ENCODE measurements at places on chromosomes 7 and 10.

GRCh38 chr10:113151190-113151666 is 201.2 kb downstream of the TCF7L2 start:
- DNase-seq = no peak

- no peak for DNase-seq
Measured at GRCh38 chr7:134514663-134515062, 12.7 kb upstream of the AKR1B10 start.

GRCh38 chr7:100867776-100868485 is 744 bp downstream of the TRIP6 start:
- no peak for DNase-seq

DNA sequence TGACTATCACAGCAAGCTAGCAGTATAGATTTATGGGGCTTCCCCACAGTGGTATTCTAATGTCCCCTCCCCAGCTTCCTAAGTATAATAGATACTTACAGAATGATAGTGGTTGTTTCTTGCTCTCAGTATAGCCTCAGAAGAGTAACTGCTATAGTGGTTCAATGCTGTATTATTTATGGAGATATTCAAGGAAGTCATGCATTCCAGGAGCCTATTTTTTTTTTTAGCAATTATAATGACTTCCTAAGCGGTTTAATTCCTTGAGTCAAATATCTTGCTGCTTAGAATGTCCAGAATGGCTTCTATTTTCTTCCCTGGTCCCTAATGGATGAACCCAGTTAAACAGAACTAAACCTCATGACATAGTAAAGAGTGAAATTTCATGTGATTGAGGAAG is 451.5 kb upstream of the SEMA3D start:
- no peak for DNase-seq

DNA sequence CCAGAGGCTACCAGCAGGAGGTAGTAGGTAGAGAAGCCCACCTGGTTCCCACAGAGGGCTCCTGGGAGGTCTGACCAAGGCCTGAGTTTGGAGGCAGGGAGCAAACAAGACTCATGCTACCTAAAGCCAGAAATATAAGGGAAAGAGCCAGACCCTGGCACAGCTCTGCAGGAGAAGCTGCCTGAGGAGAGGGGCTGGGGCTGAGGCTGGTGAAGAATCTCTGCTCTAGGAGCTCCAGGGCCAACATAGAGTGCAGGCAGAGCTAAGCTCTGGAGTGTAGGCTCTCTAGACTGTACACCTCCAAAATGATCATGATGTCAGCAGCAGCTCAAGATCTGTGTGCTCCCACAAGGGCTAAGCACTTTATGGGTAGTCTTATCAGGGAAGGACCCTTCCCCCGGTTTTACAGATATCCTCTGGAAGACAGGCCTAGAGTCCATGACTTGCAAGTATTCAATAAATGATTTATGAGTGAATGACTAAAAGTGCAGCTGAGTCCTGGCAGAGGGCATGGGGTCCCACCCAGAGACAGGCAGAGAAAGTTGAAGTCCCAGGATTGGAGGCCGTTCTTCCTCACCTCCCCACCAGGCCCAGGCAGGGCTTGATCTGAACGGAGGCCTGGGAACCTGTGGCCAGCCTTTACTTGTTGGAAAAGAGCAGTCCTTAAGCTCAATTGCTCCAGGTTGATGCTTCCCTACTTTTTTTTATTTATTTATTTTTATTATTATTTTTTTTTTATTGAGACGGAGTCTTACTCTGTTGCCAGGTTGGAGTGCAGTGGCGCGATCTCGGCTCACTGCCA is 71.5 kb upstream of the LRRC4 start:
- DNase-seq = no peak

DNA sequence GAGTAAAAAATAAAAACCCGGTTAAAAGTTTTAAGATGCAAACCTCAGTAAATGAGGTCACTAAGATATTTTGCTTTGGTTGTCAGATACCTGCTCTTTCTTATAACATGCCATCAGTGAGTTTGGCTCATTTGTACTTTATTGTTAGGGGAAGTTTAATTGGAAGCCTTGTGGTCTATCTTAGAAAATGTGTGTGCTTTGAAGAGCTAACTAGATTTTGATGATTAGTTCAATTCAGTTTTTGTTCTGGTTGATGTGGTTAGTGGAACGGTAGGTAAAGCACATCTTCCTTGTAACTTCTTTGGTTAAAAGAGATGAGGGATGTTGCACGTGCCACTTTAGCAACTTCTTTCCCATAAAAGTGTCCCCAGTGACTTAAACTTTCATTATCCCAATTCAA is 353.4 kb upstream of the GALNT17 start:
- no peak for DNase-seq

DNA sequence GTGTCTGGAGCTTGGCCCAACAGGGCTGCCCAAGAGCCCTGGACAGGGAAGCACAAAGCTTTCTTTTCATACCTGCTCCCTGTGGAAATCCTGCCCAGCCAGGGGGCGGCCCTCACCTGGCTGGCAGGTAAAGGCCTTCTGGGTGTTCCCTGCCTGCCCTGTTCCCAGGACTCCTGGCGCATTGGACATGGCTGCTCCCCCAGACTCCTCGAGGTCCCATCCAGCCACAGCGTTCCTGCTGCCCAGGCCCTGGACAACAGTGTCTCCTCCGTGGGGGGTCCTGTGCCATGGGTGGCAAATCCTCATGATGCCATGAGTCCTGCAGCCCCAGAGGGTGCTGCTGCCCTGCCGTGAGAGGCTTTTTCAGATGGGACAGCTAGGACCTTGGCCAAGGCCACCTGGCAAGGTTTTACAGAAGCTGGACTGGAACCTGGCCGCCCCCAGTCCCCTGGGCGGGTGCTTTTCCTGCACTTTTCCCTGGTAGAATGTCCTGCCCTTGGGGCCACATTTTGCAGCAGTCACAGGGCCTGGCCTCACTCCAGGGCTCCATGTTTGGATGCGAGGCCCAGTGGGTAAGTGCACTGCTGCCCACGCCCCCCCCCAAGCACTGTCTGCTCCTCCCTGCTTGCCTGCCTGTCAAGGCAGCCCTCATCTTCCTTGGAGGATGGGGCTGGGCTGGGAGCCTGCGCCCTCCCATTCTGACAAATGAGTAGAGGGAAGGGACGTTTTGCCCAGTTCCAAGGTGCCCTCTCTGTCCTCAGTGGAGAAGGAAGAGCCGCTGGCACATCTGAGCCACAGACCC is 60.7 kb downstream of the LHPP start:
- DNase-seq = no peak
